ENCODE measurements at places on chromosomes 16 and 17.

DNA sequence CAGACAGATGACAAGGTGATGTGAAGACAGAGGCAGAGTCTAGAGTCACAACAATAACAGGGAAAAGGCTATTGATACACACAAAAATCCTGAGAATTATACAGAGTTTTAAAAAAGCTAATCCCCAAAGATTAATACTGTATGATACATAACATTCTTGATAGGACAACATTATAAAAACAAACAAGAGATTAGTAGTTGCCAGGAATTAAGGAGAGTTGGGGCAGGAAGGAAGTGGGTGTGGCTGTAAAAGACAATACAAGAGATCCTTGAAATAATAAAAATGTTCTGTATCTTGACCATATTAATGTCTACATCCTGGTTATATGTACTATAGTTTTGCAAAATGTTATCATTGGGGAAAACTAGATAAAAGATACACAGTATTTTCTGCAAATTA lies 309.5 kb upstream of the PMFBP1 start:
- DNase-seq: no peak

DNA sequence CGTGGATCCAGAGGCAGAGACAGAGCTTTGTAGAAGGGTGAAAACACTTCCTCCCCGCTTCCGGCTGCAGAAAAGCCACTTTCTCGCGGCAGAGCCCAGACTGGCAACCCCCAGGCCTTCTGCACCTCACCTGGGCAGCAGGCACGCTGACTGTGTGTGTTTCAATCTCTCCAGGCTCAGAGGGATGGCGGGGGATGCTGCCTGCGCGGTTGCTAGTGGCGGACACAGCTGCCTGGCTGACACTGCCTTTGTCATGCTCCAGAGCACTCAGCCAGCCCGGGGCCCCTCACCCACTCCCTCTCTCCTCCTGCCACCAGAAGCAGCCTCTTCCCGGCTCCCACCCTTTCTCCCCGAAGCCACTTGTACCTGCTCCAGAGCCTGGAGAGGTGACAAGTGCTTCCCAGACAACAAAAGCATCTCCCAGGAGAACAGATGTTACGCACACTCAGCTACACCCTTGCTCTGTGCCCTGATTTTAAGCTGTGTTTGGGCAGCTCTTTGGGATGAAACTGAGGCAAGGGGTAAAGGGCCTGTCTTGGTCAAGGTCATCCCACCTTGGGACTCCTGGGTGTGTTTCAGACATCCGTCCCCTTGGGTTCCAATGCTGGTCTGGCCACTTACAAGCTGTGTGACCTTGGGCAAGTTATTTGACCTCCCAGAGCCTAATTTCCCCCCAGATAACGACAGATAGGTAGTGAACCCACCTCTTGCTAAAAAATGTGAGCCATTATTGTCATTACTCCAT lies 9.2 kb upstream of the GLIS2 start:
- DNase-seq: no peak

GRCh38 chr16:50457423-50457822 lies 88.6 kb upstream of the BRD7 start:
- no peak for DNase-seq

DNA sequence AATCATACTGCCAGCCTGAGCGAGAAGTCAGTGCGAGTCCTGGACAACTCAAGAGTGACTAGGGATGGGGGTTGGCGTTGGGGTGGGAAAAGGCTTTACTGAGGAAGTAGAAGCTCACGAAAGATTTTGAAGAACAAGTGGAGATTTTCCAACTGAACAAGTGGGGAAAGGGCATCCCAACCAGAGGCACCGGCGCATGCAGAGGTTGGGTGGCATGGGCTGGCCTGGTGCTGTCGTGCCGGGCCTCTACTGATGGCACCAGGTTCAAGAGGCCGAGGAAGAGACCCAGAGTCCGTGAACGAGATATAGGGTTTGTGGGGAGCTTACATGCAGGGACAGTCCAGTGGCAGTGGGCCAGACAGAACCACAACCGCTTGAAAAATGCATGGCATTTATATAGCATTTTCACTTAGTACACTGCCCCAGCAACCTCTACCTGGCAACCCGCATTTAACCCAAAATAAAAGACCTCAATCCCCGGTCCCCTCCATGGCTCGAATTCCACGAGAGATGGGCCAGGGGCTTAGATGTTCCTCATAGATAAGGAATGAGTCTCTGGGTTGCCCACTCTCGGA lies 7.7 kb upstream of the ITGA3 start:
- no peak for DNase-seq

GRCh38 chr16:28933171-28933570 lies 1.4 kb downstream of the CD19 start:
- DNase-seq: no peak

- no peak for DNase-seq
Measured at GRCh38 chr16:21704733-21705132, 41.0 kb downstream of the OTOA start.

- DNase-seq: no peak
Measured at GRCh38 chr16:77470851-77471250, 36.0 kb upstream of the ADAMTS18 start.

GRCh38 chr17:73293031-73293430 lies 18.8 kb downstream of the CDC42EP4 start:
- DNase-seq: no peak

- DNase-seq: no peak
Measured at GRCh38 chr16:17965133-17965900, 371.2 kb downstream of the NPIPA8 start.

GRCh38 chr17:28182559-28182958 lies 136.4 kb upstream of the TMEM97 start:
- DNase-seq: no peak

- DNase-seq: peak; percentile 69
Measured at GRCh38 chr17:32936894-32937500, 9.0 kb downstream of the TMEM98 start.

DNA sequence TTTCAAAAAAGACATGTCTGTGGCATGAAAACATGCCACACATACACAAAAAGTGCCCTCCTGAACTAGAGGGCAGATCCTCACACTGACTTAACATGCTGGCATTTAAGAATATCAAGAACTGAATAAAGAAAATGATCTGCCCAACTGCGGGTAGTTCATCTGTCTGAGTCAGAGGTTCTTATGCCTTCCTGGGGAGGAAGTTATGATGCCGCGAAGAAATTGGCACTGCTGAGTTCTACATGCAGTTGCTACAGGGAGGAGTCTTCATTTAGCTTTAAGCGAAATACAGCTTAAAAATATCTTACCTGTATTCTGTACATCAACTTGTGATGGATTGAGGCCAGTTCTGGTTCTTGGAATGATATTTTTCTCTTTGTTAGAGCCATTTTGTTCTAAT lies 6.3 kb downstream of the ALDH3A2 start:
- DNase-seq: no peak

DNA sequence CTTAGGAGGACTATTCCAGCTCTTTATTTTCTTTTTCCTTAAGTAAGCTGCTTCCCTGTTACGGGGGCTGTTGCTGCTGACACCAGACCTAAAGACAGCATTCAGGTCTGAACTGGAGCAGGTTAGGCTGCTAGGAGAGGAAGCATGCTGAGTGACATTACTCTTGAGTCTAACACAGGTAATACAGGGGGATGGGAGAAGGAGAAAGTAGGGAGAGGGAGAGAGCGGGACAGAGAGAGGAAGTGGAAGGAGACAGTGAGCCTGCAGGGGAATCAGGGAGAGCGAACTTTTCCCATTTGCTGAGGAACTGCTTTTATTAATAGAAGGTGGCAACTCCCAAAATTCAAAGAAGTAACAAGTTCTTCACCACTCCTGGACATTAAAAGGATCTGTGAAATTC lies 130.9 kb downstream of the PARN start:
- no peak for DNase-seq

- no peak for DNase-seq
Measured at GRCh38 chr16:75005697-75006096, 6.9 kb downstream of the ZNRF1 start.

GRCh38 chr16:14193316-14193871 lies 122.3 kb downstream of the MRTFB start:
- no peak for DNase-seq

DNA sequence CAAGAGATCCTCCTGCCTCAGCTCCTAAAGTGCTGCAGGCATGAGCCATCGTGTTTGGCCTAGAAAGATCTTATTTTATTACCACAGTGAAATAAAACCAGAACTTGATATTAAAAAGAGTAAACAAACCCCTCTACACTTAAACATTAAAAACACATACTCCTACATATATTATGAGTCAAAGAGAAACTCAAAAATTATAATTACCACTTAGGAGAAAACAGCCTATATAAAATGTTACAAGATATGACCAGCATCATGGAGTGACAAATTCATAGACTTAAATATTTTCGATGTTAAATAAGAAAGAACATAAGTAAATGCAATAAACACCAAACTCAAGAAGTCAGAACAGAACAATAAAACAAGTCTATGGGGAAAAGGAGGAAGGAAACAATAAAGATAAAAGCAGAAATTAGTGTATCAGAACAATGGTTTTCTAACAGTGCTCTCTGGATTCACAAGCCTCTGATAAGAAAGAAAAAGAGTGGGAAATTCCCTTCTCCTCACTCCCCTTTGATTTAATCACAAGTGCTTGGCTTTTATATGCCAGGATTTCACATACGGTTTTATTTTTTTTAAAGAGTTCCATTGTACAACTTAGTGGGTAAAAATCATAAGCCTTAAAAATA lies 23.0 kb downstream of the SKAP1 start:
- DNase-seq: no peak

GRCh38 chr16:57766714-57767348 lies 31.3 kb downstream of the KATNB1 start:
- DNase-seq: no peak

DNA sequence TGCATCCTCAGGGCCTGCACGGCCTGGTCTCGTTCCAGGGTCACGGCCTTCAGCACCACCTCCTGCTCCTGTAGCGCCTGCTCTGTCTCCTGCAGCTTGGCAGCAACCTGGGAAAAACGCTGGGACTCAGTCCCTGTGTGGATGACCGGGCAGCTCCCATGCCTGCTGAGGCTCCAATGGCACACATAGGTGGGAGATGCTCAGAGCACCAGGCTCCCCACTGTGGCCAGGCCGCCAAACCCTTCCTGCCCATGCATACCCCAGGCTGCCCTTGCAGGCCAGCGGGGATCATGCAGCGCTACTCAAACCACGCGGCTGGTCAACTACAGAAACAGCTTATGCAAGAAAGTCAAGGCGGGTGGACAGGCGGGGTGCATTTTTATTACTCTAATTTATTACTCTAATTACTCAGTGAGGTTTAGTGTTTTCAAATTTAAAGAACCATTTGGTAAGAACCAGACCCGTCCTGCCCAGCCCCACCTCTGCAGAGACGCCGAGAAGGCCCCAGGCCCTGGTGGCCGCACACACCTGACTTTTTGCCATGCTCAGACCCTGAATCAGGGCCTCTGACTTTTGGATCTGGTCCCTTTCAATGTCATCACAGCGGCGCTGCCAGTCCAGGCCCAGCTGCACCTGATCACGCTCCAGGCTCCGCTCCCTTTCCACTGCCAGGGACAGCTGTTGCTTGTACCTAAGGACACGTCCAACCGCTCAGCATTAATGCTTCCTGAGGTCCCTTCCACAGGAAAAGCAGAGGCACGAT lies 34.0 kb downstream of the CCDC57 start:
- DNase-seq: no peak

- peak; percentile 39 for DNase-seq
Measured at GRCh38 chr17:12522743-12523183, 142.9 kb upstream of the MYOCD start.

Measured in AG08395 (cell line).